BJ (cell line): ENCODE measurements at places on chromosomes 13 and 19.

DNA sequence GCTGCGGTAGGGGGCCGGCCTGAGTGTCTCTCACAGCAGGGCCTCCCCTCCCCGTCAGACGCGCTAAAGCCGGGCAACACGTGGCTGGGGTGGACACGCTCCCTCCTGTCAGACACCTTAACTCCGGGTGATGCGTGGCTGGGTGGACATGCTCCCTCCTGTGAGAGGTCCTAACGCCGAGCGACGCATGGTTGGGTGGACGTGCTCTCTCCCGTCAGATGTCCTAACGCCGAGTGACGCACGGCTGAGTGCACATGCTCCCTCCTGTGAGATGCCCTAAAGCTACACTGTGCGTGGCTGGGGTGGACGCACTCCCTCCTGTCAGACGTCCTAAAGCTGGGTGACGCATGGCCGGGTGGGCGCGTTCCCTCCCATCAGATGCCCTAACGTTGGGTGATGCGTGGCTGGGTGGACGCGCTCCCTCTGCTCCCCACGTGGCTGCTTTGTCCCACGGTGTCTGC, 126.1 kb upstream of the MCF2L start:
- no peak for DNase-seq

DNA sequence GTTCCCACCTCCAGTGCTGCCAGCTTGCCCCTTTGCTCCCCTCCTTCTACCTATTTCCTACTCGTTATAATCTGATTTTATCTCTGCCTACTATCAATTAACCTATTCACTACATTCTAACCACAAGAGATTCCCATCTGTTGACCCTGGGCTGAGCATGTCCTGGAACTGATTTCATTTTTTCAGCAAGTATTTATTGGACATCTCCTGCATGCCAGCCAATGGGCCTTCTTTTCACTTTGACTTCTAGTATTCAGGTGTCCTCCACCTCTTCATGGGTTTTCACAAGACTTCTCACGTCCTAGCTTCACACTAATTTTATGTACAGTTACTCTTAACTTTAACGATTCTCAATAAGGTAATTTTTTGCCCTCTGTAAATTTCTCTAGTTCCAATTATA, 282.7 kb upstream of the KLHL1 start:
- DNase-seq, result no peak

DNA sequence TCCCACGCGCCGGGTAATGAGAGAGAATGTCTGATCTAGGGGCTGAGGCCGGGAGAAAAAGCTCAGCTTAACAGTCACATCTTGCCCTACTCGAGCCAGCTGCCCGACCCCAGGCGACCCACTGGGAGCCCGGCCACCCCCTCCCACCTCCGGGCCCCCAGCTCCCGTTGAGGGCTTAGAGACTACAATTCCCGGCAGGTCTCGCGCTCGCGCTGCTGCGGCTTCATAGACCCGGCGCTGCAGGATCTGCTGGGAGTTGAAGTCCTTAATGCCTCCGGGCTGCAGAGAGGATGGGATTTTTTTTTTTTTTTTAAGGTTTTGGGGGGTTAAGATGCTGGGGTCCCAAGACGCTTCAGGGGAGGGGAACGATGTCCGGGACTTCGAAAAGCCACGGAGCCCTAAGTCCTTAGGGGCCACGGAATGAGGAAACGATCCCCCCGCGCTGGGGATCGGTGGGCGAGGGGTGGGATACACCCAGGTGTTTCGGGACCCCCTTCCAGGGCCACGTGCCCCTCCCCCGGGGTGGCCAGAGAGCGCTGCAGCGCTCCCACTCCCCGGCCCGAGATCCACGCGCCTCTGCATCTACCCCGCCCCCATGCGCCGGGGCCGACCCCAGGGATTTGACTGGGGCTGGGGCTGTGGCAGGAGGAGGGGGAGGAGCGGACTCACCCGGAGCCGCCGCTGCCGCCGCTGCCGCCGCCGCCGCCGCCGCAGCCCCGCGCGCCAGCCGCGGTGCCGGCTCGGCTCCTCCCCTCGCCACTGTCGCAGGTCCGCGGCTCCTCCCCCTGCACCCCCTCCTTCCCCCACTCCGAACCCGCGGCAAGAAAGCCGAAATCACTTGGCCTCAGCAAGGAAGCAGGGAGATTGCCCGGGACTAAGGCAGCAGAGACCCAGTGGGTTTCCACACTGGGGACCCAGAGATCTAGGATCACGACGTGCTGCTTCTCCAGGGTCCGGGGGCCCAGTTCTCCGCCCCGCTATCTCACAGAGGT, at the start of gene SYT3:
Gene SYT3 (minus strand): TSS at position 761 of the 992 bp plus-strand sequence. CDS start 2,470 bp downstream, outside the sequence.
- no peak for DNase-seq

GRCh38 chr19:55652311-55653128, 2.3 kb upstream of the U2AF2 start:
- no peak for DNase-seq

GRCh38 chr19:23810496-23810895, 51.8 kb upstream of the ZNF681 start:
- DNase-seq, result no peak

GRCh38 chr13:74017301-74018061, 116.7 kb downstream of the KLF12 start:
- DNase-seq, result no peak

DNA sequence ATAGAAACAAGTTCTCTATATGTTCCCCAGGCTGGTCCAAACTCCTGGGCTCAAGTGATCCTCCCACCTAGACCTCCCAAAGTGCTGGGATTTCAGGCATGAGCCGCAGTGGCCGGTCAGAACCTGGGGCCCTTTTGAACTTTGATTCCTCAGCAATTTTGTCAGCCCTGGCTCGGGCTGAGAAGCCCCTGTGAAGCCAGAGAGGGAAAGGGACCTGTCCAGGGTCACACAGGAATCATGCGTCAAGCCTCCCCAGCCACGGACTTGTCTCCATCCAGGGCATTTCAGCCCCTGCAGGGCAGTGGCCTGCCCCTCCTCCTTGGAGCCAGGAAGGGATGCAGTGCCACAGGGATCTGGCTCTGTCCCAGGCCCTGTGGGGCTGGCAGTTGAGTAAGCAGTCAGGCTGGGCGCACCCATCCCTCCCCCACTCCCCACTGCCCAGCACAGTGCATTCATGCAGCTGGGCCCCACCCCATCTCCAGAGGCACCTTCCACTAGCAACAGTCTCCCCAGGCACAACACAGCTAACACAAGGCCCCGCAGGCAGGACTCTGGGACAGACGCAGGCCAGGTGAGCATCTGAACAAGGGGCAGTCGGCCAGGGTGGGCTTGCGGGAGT, at the start of gene CAPS:
Gene CAPS (plus strand): TSS at position 516 of the 619 bp plus-strand sequence. CDS start 153 bp downstream, outside the sequence.
- DNase-seq, result no peak

DNA sequence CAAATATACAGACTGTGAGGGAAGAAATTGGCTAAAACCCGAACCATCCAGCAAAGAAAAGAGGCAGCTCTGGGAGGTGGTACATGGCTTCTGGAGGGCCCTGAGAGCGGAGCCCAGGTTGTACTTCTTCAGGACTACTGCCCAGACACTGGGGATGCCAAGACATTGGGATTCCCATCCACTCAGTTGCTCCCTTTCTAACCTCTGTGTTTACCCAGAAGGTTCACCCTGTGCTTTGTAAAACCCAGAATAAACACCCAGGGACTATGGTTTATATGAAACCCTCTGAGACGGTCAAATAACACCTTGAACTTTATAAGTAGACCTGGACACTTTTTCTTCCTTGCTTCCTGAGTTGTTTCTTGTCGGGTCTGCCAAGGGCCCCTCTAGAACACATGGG, 9.7 kb downstream of the MEIOSIN start:
- DNase-seq, result no peak

GRCh38 chr19:3389876-3390371, 23.5 kb downstream of the NFIC start:
- DNase-seq, result no peak

DNA sequence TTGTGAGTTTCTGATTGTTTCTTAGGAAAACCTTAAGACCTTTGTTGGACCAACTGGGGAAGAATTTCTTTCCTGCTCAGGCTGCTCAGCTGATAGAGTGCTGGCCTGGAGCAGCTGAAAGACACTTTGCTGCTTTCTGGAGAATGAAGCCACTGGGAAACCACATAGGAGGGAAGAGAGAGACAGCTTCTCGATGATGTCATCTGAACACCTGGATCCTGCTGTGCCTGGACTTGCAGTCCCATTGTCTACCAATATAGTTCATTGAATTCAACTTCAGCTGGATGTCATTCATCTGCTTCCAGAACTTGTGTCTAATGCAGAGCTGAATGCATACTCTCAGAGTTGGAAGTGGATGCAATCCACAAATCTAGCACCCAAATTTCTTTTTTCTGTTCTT, 34.3 kb upstream of the TSHZ3 start:
- no peak for DNase-seq

GRCh38 chr13:23212671-23213070, 31.9 kb downstream of the SGCG start:
- DNase-seq, result no peak
